CD4-positive, alpha-beta T cell (primary cell): ENCODE measurements at places on chromosomes 5 and 9. TPM values are rescaled to one million over a fixed set of nuclear protein-coding genes. Genes with fewer than 3 reads are reported as not detected.

- H3K27ac ChIP-seq = no peak overlapping the region
- no peak for DNase-seq
- no peaks in the 10 kb centered on the region for H3K4me1 ChIP-seq
- H3K4me3 ChIP-seq = no peak overlapping the region
- no peaks in the 10 kb centered on the region for H3K27me3 ChIP-seq
Observed at GRCh38 chr5:38538161-38538560, 18.3 kb downstream of the LIFR start.

DNA sequence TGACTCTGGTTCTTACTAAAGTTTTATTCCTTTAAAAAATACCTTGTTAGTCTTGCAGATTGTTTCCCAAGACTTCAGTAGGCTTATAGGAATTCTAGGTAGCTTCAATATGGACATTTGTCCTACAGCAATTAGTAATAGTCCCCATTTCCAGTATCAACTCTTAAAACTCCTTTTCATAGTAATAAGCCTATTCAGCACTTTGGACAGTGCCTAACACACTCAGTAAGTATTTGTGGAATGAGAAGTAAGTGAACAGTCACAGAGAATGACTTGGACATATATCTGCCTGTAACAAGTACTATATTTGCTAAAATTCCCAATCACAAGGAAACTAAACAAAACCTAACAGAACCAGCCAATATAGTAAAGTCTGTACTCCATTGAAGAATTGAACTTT is 1291.8 kb upstream of the DMAC1 start:
- H3K36me3 ChIP-seq = no peaks in the 10 kb centered on the region
- H3K4me3 ChIP-seq = no peak overlapping the region

GRCh38 chr5:131538177-131538593 is 96.8 kb downstream of the RAPGEF6 start:
- peaks cover 21% of the 10 kb centered on the region for H3K4me1 ChIP-seq
- H3K27me3 ChIP-seq = no peaks in the 10 kb centered on the region
- no peak for DNase-seq
- H3K27ac ChIP-seq = no peak overlapping the region
- peaks cover 13% of the 10 kb centered on the region for H3K36me3 ChIP-seq
- no peak overlapping the region for H3K4me3 ChIP-seq

GRCh38 chr5:154858972-154859871 is 795 bp downstream of the CNOT8 start:
- peaks cover 11% of the 10 kb centered on the region for H3K36me3 ChIP-seq
- peak; percentile 53 for DNase-seq
- peak overlapping the region; percentile 96 for H3K27ac ChIP-seq
- H3K27me3 ChIP-seq = no peaks in the 10 kb centered on the region
- H3K4me1 ChIP-seq = peaks cover 34% of the 10 kb centered on the region

The HTR1A gene
- not detected for total RNA-seq

The SNAPC4 gene
- total RNA-seq = 7.7 TPM
